ENCODE measurements at places on chromosomes 13 and 19.

DNA sequence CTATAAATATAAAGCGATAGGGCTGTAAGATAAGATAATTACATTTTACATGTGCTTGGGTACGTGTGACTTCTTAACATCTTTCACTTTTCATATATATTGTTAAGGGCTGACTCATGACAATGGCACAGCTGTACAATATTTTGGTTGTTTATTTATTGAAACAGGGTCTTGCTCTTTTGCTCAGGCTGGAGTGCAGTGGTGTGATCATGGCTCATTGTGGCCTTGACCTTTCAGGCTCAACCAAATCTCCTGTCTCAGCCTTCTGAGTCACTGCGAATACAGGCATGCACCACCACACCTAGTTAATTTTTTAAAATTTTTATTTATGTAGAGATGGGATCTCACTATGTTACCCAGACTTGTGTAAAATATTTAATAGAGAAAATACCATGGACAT lies 2532.4 kb upstream of the PCDH20 start:
- no peak for DNase-seq

GRCh38 chr13:108594153-108594552 lies 35.3 kb upstream of the MYO16 start:
- DNase-seq: no peak

- no peak for DNase-seq
These were observed 34.9 kb downstream of the KDM4B start for GRCh38 chr19:5003781-5004180.

GRCh38 chr13:113596321-113597200 lies 12.0 kb downstream of the TFDP1 start:
- DNase-seq: no peak

GRCh38 chr13:76965759-76966421 lies 17.6 kb downstream of the ACOD1 start:
- DNase-seq: no peak

GRCh38 chr19:47253467-47253881 lies 2.9 kb upstream of the CCDC9 start:
- DNase-seq: no peak

- DNase-seq: no peak
These were observed 428.2 kb upstream of the KLF12 start for GRCh38 chr13:74562381-74562780.

GRCh38 chr19:47778954-47779351 lies 450 bp downstream of the SELENOW start:
- DNase-seq: no peak

GRCh38 chr13:31008400-31009115 lies 76.1 kb downstream of the TEX26 start:
- no peak for DNase-seq

- no peak for DNase-seq
These were observed 19.3 kb upstream of the TCF3 start for GRCh38 chr19:1671716-1672037.

DNA sequence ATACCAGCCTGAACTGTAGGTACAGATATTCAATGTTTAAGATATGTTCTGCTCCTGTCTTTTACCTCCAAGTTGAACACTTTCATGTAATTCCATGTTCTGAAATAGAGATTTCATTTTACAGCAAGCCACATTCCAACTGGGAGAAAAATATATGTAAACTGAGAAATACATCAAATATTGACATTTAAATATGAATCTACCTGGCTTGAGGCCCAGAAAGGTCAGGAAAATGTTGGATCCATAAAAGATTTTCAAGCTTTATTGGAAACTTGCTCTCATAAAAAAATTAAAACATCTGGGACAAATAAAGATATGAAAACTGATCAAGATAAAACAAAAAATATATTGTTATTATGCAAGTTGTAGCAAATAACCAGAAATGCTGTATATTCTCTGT lies 1078.7 kb upstream of the ATXN8OS start:
- DNase-seq: no peak

DNA sequence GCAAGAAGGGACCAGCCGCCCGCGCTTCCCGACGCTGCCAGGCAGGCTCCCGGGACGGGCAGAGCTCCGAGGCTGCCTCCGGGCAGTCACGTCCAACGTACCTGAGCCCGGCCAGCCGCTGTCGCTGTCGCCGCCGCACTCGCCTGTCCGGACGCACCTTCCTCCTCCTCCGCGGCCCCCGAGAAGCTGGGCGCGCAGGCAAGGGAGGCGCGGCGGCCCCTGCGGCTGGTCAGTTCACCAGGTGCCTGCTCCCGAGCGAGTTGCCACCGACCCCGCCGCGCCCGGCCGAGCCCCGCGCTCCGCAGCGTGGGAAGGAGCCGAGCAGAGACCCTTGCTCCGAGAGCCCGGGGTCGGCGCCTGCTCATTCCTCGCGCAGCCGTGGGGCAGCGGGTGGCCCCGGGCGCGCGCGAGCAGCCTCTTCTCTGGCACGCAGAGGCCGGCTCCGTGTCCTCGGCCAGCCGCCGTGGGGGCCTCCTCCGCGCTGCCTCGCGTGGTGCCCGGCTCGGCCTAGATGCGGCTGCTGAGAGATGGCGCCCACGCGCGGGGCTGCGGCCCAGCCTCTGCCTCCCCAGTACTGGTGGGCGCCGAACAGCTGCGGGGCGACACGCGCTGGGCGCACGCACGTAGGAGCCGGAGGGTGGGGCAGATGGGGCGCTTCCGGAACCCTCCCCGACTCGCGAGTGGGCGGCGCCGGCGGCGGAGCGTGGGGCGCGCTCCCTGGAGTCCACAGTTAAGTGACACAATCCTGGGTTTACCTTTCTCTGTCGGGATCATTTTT lies 419.4 kb downstream of the UQCRFS1 start:
- DNase-seq: no peak

DNA sequence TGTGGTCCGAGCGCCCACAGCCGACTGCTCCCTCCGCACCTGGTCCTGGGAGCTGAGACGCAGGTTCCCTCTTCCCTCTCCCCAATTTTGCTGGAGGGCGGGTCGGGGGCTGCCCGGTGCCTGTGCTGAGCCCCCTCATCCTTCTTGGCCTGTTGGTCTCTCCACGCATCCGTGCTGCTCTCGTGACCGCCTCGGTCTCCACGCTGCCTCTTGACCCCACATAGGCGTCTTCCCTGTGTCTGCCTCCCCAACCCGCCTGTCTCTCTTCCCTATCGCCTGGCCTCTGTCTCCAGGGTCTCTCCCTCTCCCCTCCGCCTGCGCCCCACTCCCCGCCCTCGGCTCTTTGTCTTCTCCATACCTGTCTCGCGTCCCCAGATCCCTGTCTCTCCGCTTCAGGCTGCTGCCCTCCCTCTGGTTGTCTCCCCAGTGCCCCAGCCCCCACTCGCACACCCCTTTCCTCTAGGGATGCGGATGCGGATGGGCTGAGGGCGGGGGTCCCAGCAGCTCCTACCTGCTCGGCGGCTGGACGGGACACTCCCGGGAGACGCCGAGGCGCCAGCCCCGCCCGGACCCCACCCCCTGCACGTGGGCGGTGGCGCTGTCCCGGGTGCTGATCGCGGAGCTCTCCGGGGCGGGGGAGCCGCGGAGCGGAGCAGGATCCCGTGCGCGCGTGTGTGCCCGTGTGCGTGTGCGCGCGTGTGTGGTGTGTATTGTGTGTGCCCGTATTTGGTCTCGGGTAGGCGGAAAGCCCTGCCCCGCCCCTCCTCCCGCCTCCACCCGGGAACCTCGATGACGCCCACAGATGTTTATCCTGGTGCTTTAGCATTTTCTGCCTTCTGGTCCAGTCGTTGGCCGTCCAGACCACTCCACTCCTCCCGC lies at the start of gene SYT5:
TSS of gene SYT5 (minus strand) at position 684 of the 879 bp plus-strand sequence. CDS start 1,248 bp downstream, outside the sequence.
- DNase-seq: no peak

GRCh38 chr13:101572456-101572855 lies 120.0 kb downstream of the ITGBL1 start:
- DNase-seq: no peak

- DNase-seq: no peak
These were observed 900.1 kb downstream of the PCDH9 start for GRCh38 chr13:66329988-66330451.

Data from D721Med (cell line).